Neural crest cell (in vitro differentiated cells): ENCODE measurements at places on chromosomes 11 and 22.

- peaks cover 9% of the 10 kb centered on the region for H3K27me3 ChIP-seq
- H3K4me3 ChIP-seq: no peak overlapping the region
- DNase-seq: no peak
These were observed 2.1 kb downstream of the HBD start for GRCh38 chr11:5232176-5232575.

- DNase-seq: no peak
- peaks cover 44% of the 10 kb centered on the region for H3K4me1 ChIP-seq
- H3K4me3 ChIP-seq: peak overlapping the region; percentile 44
- peaks cover 12% of the 10 kb centered on the region for H3K27me3 ChIP-seq
- H3K36me3 ChIP-seq: no peaks in the 10 kb centered on the region
These were observed 621 bp downstream of the HMOX1 start for GRCh38 chr22:35381424-35382009.

GRCh38 chr11:69593851-69594250 lies 47.1 kb upstream of the CCND1 start:
- no peaks in the 10 kb centered on the region for H3K36me3 ChIP-seq
- no peak overlapping the region for H3K4me3 ChIP-seq
- H3K27ac ChIP-seq: no peak overlapping the region

GRCh38 chr11:25961539-25961938 lies 370.4 kb upstream of the ANO3 start:
- peaks cover 10% of the 10 kb centered on the region for H3K4me1 ChIP-seq
- H3K4me3 ChIP-seq: no peak overlapping the region
- H3K27me3 ChIP-seq: no peaks in the 10 kb centered on the region

DNA sequence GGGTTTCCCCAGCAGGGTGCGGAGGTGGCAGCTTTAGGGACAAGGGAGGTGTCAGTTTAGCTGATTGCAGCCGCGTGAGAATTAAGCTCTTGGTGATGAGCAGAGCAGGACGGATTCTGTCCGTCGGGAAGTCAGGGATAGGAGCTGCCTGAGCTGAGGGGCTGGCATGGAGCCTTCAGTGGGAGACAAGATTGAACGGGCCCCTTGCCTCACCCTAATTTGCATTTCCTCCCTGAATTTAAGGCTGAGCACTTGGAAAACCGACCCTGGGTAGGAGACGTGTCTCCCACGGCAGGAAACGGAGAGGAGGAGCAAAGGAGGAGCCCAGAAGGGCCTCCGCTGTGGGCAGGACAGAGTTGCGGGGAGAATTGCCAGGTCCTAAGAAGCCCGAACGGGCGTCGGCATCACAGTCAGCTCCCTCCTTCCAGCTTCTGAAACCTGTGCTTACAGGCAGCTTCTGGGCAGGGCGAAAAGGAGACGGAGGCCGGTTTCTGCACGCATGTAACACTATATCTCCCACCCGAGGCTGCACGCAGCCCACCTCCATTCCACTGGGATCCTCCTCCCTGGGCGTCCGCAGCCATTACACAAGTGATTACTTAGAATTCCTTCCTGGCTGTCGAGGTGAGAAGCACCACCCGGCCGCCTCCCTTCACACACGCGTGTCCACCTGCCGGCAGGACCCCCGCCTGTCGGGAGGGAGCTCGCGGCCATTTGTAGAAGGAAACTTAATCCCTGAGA lies 345.8 kb downstream of the BRD1 start:
- no peak overlapping the region for H3K27ac ChIP-seq
- H3K27me3 ChIP-seq: peaks cover 49% of the 10 kb centered on the region
- H3K4me1 ChIP-seq: peaks cover 28% of the 10 kb centered on the region
- H3K36me3 ChIP-seq: no peaks in the 10 kb centered on the region
- peak overlapping the region; percentile 64 for H3K4me3 ChIP-seq

DNA sequence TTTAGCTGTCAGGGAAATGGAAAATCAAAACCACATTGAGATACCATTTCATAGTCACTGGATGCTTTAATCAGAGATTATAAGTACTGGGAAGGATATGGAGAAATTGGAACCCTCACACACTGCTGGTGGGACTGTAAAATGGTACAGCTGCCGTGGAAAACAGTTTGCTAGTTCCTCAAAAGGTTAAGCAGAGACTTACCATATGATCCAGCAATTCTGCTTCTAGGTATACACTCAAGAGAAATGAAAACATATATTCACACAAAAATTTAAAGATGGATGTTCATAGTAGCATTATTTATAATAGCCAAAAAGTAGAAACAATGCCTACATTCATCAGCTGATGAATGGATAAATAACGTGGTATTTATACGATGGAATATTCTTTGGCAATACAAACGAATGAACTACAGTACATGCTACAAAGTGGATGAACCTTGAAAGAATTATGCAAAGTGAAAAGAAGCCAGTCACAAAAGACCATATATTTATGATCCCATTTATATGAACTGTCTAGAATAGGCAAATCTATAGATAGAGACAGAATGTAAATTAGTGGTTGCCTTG lies 23.0 kb downstream of the RNF121 start:
- no peak for DNase-seq
- no peak overlapping the region for H3K4me3 ChIP-seq
- no peaks in the 10 kb centered on the region for H3K27me3 ChIP-seq
- H3K36me3 ChIP-seq: no peaks in the 10 kb centered on the region

- H3K4me1 ChIP-seq: peaks cover 9% of the 10 kb centered on the region
- DNase-seq: no peak
- peak overlapping the region; percentile 1 for H3K27ac ChIP-seq
- no peaks in the 10 kb centered on the region for H3K27me3 ChIP-seq
These were observed 25.8 kb downstream of the QSER1 start for GRCh38 chr11:32918427-32918826.
